Sigmoid colon (tissue), 7 donors: ENCODE measurements at places on chromosomes 3 and 15.

DNA sequence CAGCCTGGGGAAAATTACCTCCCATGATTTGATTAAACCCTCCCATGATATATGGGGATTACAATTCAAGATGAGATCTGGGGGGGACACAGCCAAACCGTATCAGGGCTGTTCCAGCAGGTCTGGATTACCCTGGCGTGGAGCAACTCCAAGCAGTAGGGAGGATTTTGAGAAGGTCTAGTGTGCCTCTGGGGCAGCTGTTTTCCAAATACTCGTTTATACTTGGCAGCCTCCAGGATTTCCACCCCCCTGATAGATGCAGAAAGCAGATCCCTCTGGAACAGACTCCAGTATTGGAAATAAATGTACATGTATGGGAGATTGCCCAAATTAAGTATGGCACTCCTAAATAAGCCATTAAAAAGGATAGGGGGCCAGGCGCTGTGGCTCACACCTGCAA, 7.7 kb upstream of the IRAK2 start:
- DNase-seq, result no peak

DNA sequence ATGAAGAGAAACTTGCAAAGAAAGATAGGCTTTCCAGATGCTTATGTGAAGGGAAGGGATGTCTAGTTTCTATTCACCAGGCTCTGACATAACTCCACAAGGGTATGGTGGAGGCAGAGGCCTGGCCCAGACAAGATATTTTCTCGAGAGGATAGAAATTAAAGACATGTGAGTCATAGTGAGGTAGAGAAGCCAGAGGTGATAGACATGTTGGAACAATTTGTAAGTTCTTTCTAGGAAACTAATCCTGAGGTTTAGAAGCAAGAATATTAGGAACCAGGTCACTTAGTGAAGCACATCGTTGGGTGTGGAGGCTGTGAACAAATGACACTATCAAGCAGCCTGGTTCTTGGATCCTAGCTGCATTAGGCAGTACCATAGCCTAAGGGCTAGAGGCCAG, 176.9 kb downstream of the BBX start:
- no peak for DNase-seq

GRCh38 chr3:149296972-149297371, 36.5 kb downstream of the TM4SF18 start:
- no peak for DNase-seq

DNA sequence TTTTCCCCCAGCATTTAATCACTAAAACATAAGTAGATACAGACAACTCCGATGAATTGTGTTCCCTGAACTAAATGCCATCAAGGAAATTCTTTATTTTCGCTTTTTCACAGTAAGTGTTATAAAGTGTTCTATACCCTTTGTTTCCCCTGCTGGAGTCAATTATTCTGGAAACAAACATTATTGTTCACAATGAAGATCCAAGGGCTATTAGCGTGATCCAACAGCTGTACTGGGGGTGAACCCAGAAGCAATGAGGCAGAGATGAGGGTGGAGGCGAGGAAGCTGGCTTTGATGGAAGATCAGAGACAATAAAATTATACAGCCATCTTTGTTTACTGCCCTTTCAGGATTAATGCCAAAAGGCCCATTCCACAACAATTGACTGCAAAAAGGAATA, 250.3 kb upstream of the IGF1R start:
- DNase-seq, result no peak

GRCh38 chr3:139343895-139344856, at the start of gene MRPS22:
Gene MRPS22, plus strand, starts transcription at chr3:139344020. Its CDS starts 7 bp downstream, at chr3:139344027.
- peak; percentile 87 for DNase-seq

DNA sequence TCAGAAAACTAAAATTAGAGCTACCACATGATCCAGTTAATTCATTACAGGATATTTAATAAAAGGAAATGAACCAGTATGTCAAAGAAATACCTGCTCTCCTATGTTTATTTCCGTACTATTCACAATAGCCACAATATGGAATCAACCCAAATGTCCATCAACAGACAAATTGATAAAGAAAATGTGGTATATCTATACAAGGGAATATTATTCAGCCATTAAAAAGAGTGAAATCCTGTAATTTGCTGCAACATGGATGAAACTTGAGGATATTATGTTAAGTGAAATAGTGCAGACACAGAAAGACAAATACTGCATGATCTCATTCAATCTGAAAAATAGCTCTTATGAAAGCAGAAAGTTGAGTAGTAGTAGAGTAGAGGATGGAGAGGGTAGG, 33.7 kb upstream of the ALCAM start:
- no peak for DNase-seq

DNA sequence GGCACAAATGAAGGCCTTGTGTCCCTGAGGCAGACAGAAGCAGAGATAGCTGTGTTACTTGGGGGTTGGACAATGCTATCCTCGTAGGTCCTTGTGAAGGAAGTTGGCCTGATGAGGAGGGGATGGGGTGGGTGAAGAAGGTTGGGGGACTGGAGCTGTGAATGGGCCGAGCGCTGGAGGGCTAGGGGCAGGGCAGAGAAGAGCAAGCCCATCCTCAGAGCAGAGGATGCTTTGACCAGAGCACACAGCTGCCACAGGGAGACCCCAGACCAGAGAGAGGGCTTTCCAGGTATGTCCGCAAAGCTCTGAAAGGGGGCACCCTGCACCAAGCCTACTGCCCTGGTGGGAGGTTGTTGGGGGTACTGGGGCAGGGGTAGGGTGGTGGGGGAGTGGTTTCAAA, 5.7 kb upstream of the TBC1D2B start:
- peak; percentile 46 for DNase-seq

- no peak for DNase-seq
Observed at GRCh38 chr15:70967646-70968045, 75.0 kb downstream of the LRRC49 start.

DNA sequence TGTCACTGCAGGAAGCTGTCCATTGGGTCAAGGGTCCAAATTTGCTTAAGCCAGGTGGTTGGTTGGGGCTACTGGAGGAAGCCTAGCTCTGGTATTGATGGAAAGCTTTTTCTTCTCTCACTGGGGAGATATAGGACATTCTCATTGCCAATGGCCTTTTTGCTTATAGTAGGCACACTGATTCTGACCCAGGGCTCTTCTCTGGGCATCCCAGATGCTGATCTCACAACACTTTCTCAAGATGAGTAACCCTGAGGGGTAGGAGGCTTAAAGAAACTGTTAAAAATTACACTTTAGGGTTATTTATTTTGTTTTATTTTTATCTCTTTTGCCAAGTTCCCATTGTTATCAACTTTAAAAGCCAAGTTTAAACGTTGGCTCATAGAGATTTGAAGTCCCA, 337.8 kb downstream of the LRRC3B start:
- no peak for DNase-seq

DNA sequence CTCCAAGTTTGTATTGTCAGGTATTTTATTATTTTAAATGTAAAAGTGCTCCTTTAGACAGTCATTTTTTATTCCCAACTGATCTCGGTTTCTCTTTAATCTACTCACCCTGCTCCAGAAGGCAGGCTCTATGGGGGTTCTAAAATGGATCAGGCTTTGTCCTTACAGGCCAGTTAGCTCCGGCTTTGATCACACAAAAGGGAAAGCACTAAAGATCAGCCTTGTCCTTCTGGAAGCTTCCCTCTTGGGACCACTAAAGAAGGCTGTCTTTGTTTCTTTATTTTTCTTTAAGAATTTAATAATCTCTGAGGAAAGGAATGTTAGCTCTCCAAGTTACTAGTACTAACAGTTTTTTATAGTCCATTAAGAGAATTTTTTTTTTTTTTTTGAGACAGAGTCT, 560.5 kb upstream of the ZNF717 start:
- no peak for DNase-seq

DNA sequence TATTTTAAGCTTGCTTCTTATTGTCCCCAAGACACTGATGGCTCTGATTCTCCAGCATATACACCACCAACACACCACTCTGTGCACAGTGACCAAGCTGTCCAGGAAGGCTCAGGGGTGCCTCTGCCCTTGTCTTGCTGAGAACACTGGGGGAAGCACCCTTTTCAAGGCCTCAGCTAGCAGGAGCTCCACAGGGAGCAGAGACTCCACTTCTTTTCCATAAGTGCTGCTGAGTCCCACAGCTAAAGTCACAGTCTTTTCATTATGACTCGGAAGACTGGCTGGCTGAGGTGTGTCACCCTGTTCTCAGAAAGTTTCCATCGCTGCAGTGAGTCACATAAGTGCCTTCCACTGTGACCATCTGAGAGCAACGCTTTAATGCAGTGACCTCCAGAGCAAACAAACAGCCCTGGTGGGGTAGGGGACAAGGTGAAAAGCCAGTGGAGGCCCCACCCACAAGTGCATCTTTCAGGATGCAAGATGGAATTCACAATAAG, 226.9 kb upstream of the CHRNA7 start:
- DNase-seq, result no peak

DNA sequence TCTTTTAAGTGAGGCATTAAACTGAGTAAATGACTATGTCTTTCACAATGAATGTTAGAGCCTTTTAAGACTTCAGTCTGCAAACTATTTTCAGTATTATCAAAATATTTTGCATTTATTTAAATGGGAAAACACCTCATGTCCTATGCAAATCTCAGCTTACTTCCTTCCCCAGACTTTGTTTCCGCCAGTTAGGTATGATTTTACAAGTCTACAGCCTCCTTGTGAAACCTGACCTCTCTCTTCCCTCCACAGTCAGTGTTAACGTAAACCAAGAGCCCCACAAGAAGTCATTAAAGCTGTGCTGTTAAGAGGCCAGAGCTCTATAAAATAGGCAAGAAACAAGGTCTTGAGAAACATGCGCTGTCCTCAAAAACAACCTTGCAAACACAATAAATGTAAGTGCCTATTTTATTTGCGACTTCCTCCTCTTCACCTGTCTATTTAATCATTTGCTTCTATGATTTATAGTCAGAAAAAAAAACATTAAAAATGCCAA, 48.3 kb downstream of the PRTG start:
- no peak for DNase-seq

- no peak for DNase-seq
Observed at GRCh38 chr15:92693691-92694331, 38.2 kb upstream of the FAM174B start.

DNA sequence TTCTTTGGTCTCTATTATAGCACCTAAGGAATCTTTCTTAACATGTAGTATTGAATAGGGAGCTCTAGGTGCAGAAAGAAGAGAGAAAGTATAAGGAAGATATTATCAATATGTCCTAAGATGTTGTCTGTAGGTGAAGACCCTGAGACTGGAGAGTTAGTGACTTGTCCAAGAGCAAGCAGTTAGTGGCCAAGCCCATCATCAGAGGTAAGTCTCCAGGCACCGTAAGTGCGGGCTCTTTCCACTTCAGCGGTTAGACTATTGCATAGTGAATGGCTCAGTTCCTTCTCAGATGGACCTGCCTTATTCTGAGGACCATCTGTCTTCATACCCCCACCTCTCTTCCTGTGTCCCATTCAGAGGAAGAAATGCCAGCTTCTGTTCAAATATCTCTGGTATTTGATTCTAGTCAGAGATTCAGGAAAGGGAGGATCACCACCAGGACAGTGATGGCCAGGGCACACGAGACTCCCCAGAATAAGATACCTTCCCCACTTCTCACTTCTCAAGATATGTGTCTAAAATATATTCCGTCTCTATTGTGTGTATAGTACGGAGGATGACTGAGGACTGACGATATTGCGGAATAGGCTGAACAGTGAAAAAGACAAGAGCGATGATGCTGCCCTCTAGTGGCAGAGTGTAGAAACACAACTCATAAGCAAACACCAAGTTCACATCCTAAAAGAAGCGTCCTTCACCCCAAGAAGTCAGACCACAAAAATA, 19.1 kb upstream of the ADGRG7 start:
- peak; percentile 77 for DNase-seq

GRCh38 chr3:48727511-48727910, 10.5 kb upstream of the IP6K2 start:
- DNase-seq, result no peak

- DNase-seq, result peak; percentile 91
Observed at GRCh38 chr3:126270145-126270811, 86.9 kb downstream of the KLF15 start.

GRCh38 chr15:25092661-25093060, 137.9 kb downstream of the SNRPN start:
- DNase-seq, result no peak

GRCh38 chr3:99248913-99249312, 347.4 kb upstream of the DCBLD2 start:
- DNase-seq, result no peak

GRCh38 chr3:183411216-183411922, 17.1 kb downstream of the MCF2L2 start:
- no peak for DNase-seq

DNA sequence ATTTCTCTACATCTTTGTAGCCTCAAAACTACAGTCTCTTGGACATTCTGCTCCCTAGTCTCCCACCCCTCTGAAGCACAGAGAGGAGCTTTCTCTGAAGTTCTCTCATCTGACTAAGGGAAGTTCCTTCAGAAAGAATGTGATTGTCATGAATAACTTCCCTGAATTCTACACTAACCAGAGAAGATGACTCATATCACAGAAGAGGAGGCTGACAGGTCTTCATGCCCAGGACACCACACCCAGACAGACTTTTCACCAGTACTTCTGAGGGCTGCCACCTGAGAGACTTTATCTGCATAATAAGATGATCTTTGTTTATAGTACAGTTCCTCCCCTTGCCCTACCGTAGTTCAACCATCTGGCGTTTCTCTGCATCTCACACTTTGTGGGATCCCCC, 52.8 kb downstream of the CDIN1 start:
- DNase-seq, result no peak

DNA sequence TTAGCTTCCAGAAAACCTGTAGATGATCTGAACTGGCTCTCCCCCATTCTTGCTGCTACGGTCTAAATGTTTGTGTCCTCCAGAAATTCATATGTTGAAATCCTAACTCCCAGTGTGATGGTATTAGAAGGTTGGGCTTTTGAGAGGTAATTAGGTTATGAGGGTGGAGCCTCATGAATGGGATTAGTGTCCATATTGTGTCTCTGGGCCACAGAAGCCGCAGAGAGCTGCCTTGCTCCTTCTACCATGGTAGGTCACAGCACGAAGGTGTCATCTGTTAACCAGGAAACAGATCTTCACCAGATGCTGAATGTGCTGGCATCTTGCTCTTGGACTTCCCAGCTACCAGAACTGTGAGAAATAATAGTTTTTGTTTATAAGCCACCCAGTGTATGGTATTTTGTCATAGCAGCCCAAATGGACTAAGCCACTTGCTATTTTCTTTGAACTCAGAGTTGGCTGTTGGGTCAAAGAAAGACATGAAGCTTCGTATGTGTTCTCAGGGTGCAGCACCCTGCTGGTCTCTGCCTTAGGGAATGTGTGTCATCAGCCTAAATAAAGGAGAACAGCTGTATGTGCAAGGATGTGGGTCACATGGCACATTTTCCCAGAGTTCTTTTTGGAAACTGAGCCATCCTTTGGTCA, 317.5 kb upstream of the SLCO3A1 start:
- no peak for DNase-seq

- DNase-seq, result no peak
Observed at GRCh38 chr3:58001979-58002378, 6.2 kb upstream of the FLNB start.
